ENCODE measurements at places on chromosomes 2 and 18.

GRCh38 chr2:7719876-7720275, 802.7 kb downstream of the RNF144A start:
- DNase-seq, result no peak

DNA sequence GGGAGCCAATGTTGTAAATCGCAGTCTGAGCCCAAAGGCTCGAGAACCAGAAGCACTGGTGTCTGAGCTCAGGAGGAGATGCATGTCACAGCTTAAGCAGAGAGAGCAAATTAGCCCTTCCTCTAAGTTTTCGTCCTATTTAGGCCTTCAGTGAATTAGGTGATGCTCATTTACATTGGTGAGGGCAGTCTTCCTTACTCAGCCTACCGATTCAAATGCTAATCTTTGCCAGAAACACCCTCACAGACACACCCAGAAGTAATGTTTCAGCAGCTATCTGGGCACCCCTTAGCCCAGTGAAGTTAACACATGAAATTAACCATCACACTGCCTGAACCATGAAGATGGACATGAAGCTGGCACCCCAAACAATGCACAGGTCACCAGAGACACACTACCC, 385.1 kb downstream of the STK39 start:
- no peak for DNase-seq

DNA sequence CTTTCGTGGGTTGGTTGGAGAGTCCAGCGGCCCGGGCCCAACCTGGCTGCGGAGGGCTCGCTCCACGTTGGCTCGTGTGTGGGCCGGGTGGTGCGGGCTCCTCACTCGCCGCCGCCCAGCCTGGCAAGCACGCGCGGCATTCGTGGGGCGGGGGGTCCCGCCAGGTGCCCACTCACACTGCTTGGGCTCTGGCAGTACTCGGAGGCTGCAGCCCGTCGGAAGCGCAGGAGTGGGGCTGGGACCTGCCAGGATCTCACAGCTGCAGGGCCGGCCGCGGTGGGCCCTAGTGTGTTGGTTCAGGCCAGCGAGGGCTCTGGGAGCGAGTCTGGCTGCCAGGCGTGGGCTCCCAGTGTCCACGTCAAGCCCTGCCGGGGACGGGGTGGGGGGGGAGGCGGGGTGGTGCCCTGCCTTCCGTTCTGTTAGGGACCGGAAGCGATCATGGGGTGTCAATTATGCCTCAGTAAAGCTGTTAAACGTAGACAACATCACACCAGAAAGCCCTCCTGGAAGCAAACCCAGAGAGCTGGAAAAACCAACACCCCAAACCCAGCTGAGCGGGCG, 1.0 kb upstream of the HS6ST1 start:
- no peak for DNase-seq

GRCh38 chr2:204129591-204130294, 193.2 kb downstream of the ICOS start:
- no peak for DNase-seq

Measured in astrocyte of the cerebellum (primary cell).